Activated CD4-positive, alpha-beta T cell treated with anti-CD3 and anti-CD28 coated beads, Interleukin-2, amount 10 ng/mL, durations not matched to agents 7 days and 5 days (primary cell): ENCODE measurements at places on chromosomes 5 and 9.
A peak's percentile ranks its signal among the peaks of the same experiment; 100 is the strongest.

DNA sequence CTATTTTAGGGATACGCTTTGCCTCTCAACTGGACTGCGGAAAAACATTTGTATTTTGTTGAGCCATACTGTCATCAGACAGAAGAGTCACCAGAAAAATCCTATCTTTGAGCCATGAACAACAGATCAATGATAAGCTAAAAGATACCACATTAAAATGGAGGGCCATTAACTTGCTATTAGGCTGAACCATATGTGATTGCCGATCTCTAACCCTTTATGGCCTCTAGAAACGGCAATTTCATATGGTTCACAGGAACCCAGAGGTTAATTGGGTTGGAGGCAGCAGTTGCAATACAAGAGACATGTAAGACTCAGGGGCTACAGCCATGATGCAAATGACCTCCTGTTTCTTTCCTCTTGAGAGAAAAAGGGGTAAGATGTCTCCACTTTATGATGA lies 69.8 kb downstream of the MYO10 start:
- DNase-seq: no peak

GRCh38 chr9:13427587-13427986 lies 148.1 kb upstream of the MPDZ start:
- DNase-seq: peak; percentile 9

GRCh38 chr5:170251462-170251861 lies 18.7 kb downstream of the C5orf58 start:
- DNase-seq: no peak

DNA sequence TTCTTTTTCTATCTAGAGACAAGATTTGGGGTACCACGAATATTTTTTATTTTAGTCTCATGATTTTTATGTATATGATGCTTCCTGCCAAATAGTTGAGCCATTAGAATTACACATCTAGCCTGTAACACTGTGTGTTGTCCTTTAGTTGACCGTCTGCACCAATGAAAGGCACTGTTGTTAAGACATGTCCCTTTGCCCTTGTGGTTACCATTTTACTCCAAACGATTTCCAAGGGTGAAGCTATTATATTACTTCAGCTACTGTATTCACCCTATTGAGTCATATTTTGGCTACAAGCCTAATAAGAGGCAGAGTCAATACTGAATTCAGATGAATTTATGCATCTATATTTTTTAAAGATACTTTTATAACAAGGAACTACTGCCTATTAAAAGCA lies 207.6 kb downstream of the CETN3 start:
- no peak for DNase-seq

- DNase-seq: no peak
These were observed 659.8 kb upstream of the MEF2C start for GRCh38 chr5:89542736-89543135.

DNA sequence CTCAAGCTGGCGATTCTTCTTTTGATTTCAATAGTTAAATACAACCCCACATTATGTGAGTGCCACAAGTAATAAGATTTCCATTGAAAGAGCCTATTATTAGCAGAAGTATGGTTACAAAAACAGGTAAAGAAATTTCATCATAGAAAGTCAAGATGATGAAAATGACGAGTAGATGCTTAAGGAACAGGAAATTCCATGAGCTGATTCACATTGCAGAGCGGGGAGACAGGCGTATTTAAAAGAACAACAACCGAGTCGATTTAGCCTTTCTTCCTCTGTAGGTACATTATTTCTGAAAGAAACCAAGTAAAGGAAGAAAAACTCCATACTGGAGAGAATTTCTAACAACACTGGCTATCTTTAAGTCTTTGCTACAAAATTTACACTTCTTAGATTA lies 310.4 kb downstream of the SLF1 start:
- DNase-seq: no peak

- no peak for DNase-seq
These were observed 201.7 kb upstream of the TARS1 start for GRCh38 chr5:33238826-33239695.

- DNase-seq: no peak
These were observed 20.7 kb upstream of the STX17 start for GRCh38 chr9:99885747-99886146.

- no peak for DNase-seq
These were observed 109.5 kb upstream of the CD180 start for GRCh38 chr5:67305913-67306710.

- DNase-seq: no peak
These were observed 87.0 kb downstream of the SLF1 start for GRCh38 chr5:94705427-94705826.

- DNase-seq: no peak
These were observed 20.7 kb upstream of the NOTCH1 start for GRCh38 chr9:136566553-136566895.

DNA sequence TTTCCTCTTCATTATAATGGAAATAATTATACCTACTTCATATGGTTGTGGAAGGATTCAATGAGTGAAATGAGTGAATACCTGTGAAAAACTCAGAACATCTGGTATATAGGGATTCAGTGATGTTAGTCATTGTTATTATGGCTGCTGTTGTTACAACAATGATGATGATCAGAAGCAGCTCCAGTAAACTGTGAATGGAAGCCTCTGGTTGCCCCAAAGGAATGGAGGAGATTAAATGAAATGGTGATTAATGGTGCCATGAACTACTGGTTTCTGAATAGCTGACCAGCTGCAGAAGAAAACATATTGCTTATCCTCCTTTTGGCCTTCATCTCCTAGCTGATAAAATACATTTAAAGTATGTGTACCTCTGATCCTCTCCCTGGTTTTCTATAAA lies 372.0 kb downstream of the ARHGEF28 start:
- no peak for DNase-seq

DNA sequence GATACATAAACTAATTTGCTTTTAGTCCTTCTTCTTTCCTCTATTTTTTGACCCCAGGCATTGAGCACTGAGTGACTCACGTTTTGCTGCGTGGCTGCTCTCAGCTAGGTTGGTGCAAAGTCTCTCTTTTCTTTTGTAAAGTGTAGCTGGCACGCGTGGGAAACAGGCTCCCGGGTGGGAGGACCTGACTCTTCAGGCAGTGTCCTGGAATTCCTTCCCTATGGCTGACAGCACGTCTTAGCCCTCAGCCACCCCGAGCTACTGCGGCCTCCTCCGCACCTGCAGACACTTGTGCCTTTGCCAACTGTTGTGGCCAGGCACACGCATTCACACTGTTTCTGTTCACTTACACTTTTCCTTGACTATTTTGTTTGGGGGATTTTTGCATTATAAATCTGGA lies 877 bp upstream of the SCGB3A1 start:
- no peak for DNase-seq

- no peak for DNase-seq
These were observed 385.8 kb downstream of the EFNA5 start for GRCh38 chr5:107284822-107285525.

DNA sequence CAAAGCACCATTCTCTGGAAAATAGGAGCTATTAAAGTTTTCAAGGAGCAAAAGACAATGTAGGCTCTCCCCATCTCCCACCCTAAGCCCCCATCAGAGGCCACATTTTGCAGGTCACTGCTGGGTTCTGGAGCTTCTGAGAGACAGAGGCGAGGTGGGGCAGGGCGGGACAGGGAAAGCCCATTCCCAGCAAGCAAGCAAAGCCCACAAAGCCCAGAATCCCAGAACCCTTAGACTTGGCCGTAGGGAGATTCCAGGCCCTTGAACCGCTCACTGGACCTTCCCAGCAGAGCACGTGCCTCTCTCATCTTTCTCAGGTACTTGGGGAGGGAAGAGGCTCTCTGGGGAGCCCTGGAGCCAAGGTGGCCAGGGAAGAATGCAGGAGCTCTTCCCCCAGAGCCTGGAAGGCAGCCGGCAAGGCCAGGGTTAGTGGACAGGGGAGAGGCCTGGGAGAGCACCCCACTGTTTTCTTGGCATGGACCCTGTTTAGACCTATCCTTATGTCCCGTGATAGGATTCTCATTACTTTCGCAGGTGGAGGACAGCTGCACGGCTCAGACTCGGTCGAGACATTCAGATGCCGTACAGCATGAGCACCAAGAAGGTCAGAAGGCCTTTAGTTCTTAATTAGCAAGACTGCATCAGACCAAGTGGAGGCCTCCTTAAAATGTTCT lies 52.4 kb downstream of the ZNF354C start:
- DNase-seq: no peak

DNA sequence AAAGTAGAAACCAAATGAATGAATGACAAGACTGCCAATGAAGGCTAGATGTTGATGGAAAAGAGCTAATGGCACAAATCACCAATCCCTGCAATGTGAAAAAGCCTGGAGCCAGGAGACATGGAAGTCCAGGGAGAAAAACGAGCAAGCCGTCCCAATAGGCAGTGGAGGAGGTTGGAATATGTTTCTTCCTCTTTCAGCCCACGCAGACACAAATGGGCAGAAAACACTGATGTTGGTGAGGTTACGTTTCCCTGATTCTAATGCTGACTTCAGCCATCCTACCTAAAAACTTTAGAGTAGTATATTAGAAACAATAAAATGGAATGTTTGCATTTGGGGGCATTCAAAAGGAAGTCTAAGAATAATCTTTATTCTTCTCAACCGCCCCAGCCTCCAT lies 23.9 kb upstream of the KIF2A start:
- DNase-seq: no peak

DNA sequence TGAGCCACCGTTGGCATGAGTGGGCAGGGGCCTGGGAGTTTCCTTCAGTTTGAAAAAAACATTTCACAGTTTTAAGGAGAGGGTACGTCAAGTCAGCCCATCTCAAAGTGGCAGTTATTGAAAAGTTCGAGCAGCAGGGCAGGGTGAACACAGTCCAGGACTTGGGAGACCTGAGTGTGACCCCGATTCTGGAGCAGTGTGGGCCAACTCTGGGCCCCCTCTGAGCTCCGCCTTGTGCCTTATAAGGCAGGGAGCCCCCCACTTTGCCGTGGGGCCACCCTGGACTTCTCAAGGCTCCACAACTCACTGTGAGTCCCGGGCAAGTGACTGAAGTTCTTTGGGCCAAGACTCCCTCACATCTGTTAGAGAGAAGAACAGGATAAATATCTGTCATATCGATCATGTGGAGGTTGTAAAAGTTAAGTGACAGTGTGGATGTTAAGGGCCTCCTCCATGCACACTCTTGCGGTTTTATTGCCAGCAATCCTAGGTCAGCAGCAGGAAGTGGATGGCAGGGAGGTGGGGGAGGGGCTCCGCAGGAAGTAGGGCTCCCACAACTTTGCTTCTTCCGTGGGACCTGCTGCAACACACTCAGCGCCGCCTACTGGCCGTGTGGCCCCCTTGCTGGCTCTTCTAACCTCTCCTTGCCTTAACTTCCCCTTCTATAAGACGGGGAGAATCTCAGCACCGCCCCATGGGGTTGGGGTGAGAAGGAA lies 38.4 kb downstream of the HRH2 start:
- DNase-seq: peak; percentile 81

- DNase-seq: no peak
These were observed 8.0 kb upstream of the WHRN start for GRCh38 chr9:114513055-114513958.

DNA sequence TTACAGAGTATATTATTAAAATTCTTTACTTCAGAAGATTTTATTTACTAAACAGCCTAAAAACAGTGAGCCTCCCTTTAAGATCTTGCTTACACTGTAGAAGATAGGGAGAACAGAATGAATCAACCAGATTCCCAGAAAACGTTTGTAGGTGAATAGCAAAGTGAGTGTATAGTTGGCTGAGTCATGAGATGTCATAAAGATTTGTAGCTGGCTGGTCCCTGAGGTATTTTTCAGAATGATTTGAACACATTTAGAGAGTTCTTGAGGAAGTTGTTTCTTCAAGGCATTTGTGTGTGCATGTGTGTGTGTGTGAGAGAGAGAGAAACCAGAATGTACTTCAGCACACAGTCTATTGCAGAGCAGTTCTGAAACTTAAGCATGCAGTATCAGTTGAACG lies 159.4 kb upstream of the PRR16 start:
- DNase-seq: no peak

DNA sequence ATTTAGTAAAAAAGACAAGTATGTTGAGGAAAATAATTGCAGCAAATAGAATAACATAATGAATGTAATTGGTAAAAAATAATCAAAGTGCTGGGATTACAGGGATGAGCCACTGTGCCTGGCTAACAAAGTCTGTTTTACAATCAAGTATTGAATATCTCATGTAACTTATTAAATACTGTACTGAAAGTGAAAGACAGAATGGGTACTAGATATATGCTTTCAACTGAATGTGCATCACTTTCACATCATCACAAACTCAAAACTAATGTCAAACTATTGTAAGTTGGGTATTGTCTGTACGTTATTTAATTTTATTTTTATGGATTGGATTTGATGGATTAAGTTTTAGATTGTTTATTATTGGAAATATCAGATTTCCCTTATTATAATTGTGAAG lies 58.9 kb downstream of the LURAP1L start:
- DNase-seq: no peak

DNA sequence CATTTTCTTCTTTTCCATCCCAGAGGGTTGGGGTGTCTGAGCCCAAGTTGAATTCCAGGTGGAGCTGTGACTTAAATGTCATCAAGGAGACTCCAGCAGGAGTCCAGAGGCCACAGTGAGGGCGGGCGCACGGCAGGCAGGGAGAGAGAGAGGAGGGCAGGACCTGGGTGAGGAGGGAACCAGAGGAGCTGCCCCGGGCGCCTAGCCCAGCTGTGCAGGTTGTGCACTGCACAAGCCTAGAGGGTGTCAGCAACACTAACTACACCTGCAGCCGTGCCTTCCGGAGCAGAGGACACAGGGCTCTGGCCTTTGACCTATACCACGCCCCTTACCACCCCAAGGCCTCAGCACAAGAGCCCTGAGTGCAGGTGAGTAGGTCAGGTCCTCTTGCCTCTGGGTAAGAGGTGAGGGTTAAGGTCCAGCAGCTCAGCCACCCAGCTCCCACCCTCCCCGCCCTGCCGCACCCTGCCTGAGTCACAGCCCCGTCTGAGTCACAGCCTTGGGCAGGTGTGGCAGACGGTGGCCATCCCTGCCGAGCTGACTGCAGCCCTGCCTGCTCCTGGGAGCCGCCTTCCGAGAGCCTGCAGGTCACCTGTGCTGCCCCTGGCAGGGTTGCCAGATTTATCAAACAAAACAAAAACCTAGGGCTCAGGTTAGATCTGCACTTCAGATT lies 6.4 kb upstream of the AGPAT2 start:
- no peak for DNase-seq

GRCh38 chr5:177378884-177379883 lies 5.0 kb upstream of the SLC34A1 start:
- no peak for DNase-seq

GRCh38 chr5:9698125-9698826 lies 68.1 kb upstream of the TAS2R1 start:
- no peak for DNase-seq

DNA sequence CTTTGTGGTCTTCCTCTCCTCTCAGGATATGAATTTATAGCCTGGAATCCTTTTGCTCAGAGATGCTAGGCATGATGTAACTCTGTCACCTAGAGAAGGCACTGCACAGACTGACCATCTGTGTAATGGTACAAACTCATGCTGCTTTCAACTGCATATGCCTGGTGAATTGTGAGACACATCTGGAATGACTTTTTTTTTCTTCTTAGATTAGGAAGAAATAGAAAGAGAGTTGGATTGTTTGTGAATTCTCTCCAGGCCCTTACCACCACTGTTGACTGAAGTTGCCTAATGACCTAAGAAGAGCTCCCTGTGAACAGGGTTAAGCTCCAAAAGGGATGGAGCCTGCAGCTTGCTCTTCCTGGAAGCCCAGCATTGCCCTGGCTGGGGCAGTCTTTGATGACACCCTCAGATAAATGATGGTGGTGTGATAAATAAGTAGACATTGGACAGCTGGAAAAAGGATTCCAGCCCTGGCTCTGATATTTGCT lies 47.8 kb upstream of the TRIM32 start:
- DNase-seq: no peak
